ENCODE measurements at places on chromosomes 1 and 21.

GRCh38 chr1:97385536-97386277 lies 535.1 kb downstream of the DPYD start:
- DNase-seq: no peak

DNA sequence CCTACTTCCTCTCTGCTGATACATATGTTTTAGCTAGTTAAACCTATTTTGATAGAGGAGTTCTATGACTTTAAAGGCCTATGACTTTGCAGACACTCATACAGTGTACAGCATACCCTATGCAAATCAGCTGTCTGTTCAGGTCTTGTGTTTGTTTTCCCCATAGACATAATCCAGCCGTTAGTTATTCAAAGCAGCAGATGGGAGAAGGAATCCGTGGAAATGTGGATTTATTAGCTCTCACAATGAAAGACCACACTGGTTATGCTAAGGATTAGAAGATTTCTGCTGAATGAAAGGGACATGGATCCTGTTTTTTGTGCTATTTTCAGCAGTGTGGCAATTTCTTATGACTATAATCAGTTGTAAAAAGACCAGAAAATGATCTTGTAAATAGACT lies 59.8 kb downstream of the MAST2 start:
- DNase-seq: no peak

- DNase-seq: peak; percentile 56
These were observed 1.4 kb downstream of the WDR26 start for GRCh38 chr1:224433041-224433691.

DNA sequence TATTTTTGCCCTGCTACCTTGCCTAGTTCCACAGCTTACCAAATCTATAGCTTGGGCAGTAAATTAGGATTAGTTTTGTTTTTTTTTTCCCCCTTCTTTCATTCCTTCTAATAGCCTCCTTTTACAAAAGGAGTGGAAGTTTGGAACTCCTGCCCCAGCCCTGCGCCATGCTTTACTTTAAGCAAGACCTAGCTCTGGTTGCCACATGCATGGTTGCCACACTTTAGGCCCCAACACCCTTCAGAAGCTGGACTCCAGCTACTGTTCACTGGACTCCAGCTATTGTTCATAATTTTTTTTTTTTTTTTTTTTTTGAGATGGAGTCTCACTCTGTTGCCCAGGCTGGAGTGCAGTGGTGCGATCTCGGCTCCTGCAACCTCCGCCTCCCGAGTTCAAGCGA lies 115.8 kb downstream of the NR5A2 start:
- no peak for DNase-seq

GRCh38 chr1:57461405-57461804 lies 37.5 kb upstream of the DAB1 start:
- DNase-seq: no peak

GRCh38 chr1:221939607-221940006 lies 197.7 kb upstream of the DUSP10 start:
- no peak for DNase-seq

DNA sequence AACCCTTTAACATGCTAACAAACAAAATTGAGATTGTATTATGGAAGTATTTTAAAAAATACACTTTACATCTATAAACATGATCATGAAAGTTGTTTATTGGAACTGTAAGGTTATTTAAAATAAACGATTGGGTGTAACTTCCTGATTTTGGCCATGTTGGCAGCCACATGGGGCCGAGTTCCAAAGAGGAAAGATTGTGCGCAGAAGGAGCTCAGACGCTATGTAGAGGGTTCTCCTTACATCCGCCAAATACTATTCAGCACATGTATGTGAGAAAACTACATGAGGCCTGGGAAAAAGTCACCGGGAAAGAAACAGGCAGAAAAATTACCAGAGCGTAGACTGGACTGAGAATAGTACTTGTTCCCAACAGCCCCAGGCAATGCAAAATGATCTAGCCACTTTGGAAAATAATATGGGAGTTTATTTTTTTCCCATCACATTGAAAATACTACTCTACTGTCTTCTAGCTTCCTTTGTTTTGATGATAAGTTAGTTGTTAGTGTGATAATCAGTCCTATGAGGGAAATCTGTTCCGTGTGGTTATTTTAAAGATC lies 35.7 kb upstream of the B3GALT2 start:
- no peak for DNase-seq

- peak; percentile 23 for DNase-seq
These were observed 42.4 kb downstream of the GFI1 start for GRCh38 chr1:92444351-92444750.

GRCh38 chr1:159352436-159352835 lies 50.3 kb downstream of the FCER1A start:
- no peak for DNase-seq

DNA sequence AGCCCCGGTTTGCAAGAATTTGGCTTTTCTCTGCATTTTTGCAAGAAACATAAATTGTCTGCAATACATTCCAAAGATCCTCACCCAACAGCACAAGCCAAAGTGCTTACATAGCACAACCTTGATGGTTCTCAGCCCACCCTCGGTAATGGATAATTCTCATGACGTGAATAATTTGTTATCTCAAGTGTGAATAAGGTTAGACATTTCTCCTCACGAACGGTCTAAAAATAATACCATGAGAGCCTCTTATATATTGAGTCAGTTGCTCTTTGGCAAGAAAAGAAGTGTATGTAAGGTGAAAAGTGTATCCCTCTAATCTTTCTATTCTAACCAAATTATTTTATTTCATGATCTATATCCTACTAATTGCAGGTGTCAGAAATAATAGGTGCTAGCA lies 33.3 kb downstream of the KRTAP19-8 start:
- DNase-seq: no peak

DNA sequence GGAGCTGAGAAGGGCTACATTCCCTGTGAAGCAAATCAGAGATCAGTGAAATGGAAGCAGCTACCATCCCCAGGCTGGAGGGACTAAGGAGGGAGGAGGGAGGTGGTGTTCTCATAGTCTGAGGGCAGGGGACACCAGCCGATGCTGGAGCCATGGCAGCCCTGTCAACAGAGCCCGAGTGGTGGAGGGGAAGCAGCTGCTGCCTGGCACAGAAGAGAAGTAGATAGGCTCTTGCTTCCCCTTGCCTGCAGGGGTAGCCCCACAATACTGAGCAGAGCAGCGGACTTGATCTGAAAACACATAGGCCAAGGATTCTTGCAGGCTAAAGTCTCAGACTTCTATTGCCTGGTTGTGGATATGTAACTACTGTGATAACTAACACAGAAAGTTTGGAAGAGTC lies 255.1 kb downstream of the FGGY start:
- no peak for DNase-seq

- DNase-seq: no peak
These were observed 42.6 kb upstream of the KLF17 start for GRCh38 chr1:44076066-44076465.

DNA sequence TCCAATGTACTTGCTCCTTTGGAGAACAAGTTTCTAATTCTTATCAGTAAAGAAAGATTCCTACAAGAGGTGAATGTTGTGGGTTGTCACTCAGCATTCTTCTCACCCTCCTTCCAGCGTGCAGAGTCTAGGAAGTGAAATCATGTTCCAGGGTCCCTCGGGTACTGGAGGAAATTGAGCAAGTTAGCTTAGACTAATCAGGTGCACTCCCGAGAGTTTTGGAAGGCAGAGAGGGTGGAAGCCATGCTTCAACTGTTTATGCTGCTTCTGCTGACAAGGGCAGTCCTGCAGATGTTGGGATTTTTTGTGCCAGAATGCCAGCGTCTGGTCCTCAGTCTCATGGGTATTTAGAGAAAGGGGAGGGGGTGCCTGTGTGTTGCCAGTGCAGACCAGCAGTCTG lies 5.3 kb upstream of the C1orf115 start:
- DNase-seq: no peak

GRCh38 chr21:44089001-44089911 lies 17.9 kb upstream of the PWP2 start:
- DNase-seq: no peak

DNA sequence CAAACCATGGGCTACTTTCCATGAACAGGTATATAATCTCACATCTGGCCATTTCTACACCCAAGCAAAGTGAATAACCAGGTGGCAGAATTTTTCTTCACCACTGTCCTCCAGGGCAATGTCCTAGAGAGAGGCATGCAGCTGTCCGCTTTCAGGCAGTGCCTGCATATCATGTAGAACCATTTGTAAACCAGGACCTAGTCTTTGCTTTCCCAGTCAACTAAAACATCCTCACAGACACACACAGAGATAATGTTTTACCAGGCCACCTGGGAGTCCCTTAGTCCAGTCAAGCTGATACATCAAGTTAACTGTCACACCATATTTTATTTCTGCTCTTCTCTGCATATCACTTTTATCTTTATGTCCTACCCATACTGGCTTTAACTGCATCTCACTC lies 26.2 kb downstream of the TNFSF18 start:
- DNase-seq: no peak

- no peak for DNase-seq
These were observed 15.6 kb downstream of the PDE9A start for GRCh38 chr21:42669041-42669440.

DNA sequence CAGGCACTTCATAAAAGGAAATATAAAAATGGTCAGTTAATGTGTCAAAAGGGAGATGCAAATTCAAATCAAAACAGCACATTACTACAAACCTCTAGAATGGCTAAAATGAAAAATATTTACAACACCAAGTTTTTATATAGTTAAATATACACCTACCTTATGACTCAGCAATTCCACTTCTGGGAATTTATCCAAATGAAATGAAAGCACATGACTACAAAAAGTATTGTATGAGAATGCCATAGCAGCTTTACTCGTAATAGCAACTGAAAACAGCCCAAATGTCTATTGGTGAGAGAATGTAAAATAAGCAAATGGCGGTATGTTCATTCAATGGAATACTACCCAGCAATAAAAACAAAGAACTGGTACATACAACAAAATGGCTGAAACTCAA lies 175.8 kb upstream of the SPAG17 start:
- DNase-seq: peak; percentile 4

Measured in adipocyte (in vitro differentiated cells).